ENCODE measurements at places on chromosomes 1 and 21.

DNA sequence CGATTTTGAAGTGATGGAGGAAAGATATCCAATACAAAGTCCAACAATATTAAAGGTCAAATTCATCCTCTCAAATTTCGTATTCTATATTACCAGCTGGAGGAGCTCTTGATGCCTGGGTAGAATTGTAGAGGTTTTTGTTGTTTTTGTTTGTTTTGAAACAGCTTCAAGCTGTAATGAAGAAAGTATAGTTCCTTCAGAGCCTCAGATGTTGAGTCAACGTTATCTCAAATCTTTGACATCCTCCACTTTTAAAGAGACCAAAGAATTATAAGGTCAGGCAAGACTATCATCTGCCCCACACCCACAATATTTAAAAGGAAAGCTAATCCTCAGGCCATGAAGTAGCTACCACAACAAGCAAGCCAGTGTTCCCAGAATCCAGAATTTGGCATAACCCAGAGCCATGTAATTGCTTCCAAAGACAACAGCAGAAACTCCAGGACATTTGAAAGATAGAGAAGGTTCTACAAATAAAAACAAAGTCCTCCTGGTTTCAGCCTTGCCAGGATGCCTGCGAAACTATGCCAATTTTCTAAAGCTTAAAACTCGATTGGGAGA is 24.9 kb downstream of the VAV3 start:
- DNase-seq, result peak; percentile 10

GRCh38 chr1:186550832-186551231 is 89.9 kb upstream of the PDC start:
- DNase-seq, result no peak

DNA sequence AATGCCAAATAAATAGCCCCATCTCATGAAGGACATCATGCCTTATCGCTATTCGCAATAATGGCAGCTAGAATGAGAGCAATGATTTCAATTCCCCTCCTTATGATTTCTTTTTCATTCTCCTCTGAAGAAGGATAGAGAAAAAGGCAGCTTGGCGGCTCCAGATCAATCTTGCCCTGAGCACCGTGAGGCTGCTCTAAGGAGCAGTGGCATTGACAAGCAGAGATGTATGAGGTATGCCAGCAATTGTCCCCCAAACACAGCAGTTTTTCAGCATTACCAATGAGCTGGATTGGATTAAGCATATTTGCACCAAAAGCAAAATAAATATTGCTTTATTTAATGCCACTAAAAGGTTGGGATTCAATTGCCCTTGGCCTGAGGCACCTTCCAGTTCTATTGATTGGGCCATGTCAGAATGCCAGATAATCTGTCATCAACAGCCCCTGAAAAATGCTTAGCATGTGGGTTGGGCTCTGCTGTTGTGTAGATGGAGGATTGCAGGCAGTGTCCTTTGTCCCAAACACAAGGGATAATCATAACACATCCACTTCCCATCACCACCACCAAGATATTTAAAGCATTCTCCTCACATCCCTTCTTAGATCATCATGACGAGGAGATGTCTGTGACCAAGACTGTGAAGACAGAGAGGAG is 135.7 kb downstream of the BEND5 start:
- DNase-seq, result no peak

DNA sequence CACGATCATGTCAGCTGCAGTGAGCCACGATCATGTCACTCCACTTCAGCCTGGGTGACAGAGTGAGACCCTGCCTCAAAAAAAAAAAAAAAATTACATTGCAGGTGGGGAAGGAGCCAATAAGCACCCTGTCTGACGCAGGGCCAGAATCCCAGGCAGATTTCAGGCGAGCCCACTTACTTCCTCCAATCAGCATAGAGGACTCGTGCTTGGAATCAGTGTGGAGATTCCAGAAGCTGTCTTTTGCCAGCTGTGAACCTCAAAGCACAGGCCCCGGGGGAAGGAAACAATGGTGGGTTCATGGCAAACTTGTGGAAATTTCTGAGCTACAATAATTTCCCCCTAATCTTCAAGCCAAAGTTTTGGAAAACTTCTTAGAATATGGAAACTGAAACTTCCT is 178.2 kb upstream of the ZNF644 start:
- DNase-seq, result no peak

DNA sequence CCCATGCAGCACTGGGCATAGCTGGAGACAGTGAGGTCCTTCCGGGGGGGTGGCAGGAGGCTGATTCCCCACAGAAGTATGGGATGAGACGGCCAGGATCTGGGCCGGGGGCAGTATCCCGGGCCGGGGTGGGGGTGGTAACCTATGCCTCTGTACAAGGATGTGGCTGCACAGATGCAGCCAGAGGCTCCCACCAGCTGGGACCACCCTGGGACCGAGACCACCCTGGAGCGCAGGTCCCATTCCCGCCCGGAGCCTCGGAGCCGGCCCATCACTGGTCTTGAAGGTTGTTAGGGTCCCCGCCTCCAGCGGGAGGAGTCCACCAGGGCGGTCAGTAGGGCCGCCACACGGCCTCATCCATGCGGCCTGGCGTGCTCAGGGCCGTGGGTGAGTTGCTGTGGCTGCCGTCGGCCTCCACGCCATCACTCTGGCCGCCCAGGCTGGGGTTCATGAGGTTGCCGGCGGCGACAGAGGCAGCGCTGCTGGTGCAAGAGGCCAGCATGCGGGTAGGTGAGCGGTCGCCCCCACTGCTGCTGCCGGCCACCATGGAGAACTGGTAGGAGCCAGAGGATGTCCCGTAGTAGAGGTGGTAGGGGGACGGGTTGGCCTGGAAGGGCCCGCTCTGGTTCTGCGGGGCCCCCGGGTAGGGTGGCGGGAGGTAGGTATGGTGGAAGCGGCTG is 28.1 kb downstream of the RUNX3 start:
- no peak for DNase-seq

GRCh38 chr1:150132372-150132771 is 17.3 kb upstream of the PLEKHO1 start:
- DNase-seq, result no peak

GRCh38 chr1:221878134-221878533 is 136.2 kb upstream of the DUSP10 start:
- DNase-seq, result no peak

- DNase-seq, result peak; percentile 69
These were observed 3.1 kb upstream of the SELENON start for GRCh38 chr1:25796811-25797458.

GRCh38 chr1:172742599-172743500 is 83.9 kb downstream of the FASLG start:
- peak; percentile 7 for DNase-seq

GRCh38 chr1:176559878-176560277 is 96.9 kb downstream of the PAPPA2 start:
- peak; percentile 66 for DNase-seq

DNA sequence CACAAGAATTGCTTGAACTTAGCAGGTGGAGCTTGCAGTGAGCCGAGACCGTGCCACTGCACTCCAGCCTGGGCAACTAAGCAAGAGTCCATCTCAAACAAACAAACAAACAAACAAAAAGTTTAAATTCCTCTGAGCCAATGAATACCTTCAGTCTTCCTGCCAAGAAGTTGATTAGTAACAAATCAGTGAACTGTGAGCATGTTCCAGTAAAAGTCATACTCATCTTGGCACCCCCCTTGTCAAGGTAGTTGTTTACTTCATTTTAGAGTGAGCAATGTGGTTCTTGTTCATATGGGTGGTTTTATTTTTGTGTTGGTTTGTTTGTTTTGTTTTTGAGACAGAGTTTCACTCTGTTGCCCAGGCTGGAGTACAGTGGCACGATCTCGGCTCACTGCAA is 18.0 kb upstream of the SLC2A7 start:
- no peak for DNase-seq

- no peak for DNase-seq
These were observed 70.4 kb upstream of the ANGPTL1 start for GRCh38 chr1:178941261-178941689.

- DNase-seq, result no peak
These were observed 15.5 kb downstream of the MAP3K7CL start for GRCh38 chr21:29145852-29146453.

- no peak for DNase-seq
These were observed 43.6 kb downstream of the SLC19A1 start for GRCh38 chr21:45498646-45499000.

DNA sequence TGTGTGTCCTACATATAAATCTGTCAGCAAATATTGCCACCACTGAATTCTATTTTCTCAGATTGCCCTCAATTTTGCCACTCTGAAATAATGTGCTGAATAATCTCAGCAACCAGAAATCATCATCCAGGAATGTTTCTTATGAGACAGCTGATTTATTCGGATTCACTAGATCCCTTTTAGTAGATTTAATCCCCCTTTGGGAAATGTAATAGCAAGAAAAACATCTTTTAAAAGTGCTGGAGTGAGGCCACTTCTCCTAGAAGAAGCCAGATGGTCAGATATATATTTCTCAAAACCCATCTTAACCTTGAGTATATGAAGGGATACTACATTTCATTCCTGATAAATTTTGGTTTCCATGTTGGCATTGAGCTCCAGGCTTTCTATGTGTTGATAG is 327.7 kb downstream of the SMYD3 start:
- no peak for DNase-seq

DNA sequence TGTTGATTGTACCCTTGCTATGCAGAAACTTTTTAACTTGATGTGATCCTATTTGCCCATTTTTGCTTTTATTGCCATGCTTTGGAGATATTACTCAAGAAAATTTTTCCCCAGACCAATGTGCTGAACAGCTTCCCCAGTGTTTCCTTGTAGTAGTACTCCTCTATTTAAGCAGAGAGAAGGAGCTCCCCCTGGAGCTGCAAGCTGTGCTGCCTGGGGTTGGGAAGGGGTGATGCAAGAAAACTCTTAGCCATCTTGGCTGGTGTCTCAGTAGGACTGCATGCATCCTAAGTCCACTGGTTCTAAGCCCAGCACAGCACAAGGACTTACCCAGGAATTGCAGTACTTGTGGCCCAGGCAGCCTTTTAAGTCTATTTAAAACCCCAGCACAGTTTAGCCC is 121.6 kb downstream of the NTMT2 start:
- no peak for DNase-seq

All from midbrain (tissue), 1 donor.